ENCODE measurements at places on chromosomes 3 and 15.

DNA sequence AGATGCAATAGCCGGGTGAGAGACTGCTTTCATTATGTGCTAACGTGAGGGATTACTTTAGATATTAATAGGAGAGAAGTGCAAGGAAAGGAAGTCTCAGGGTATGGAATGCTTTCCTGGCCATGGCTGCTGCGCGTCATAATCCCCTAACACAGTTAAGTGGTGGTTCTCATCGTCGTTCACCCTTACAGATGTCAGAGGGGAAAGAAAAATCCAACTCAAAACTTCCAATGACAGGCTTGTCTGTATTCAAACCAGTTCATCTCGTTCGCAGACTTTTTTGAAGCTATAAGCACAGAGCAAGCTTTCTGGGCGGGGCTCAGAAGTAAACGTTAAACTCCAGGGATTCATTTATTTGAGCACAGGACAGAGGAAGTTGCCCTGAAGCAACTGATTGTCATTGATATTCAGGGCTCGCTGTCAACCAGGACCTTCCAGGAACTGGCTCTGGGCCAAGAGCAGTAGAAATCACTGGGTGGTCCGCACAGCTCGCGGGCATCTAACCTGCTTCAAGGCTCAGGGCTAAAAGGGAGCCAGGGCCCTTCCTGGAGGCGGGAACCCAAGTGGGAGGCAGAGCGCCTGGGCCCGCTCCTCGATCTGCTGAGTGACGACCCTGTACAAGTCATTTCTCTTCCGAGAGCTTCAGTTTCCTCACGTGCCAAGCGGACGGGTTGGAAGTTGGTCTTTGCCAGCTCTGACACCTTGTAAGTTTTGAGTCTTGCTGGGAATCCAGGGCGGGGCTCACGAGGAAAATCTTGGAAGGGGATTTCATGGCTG lies 1.1 kb upstream of the LPP start:
- DNase-seq, result no peak

GRCh38 chr3:141940194-141940776 lies 63.8 kb downstream of the ATP1B3 start:
- DNase-seq, result no peak

- DNase-seq, result no peak
Observed at GRCh38 chr3:2536575-2536974, 437.9 kb downstream of the CNTN4 start.

DNA sequence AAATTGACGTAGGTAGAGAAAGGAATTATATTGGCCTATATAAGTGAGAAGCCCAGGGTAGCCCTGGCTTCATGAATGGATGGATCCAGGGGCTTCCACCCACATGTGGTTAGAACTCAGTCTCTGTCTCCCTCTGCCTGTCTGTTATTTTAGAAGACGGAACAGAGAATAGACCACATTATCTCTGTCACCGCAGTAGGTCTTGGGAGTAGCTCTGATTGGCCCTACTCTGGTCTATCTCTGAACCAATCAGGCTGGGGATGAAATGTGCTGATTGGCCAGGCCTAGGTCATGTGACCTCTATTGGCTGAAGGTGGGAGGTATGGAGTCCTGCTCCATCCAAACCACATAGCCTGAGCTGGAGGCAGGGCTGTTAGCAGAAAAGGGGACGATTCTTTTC lies 143.0 kb upstream of the PRR23C start:
- DNase-seq, result no peak

DNA sequence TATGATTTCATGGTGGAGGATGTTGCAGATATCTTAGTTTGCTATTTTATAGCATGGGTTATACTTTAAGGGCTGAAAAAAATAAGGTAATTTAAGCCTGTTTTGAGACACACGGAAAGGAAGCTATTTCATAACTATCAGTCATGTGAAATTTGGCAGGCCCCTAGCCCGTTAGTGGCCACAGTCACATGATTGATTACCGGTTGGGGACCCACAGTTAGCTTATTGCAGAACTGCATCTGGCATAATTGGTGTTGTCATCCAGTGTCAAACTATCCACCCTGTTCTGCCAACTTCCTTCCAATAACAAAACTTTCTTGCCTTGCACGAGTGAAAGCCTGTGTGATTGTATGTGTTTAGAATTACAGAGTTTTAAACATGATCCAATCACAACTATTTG lies 35.2 kb downstream of the FNDC3B start:
- no peak for DNase-seq

DNA sequence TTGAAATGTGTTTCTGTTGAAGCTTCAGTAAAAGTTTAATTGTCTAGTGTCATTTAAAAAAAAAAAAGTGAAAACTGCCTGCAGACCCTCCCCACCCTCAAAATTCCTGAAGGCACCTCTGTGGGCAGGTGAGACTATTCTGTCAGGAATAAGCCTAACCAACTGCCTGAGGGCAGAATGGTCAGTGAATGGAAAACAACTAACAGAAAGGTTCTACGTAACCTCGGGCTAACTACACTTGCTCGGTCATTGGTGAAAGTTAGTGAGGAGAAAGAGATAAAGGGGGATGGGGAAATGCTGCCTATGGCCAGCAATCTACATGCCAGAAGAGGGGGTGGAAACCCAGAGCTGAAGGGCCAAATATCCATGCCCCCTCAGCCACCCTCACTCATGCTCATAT lies 108.6 kb upstream of the SLC24A5 start:
- no peak for DNase-seq

GRCh38 chr15:74653426-74654102 lies 37.9 kb downstream of the CLK3 start:
- no peak for DNase-seq

- peak; percentile 10 for DNase-seq
Observed at GRCh38 chr3:112464264-112464663, 35.0 kb downstream of the BTLA start.

DNA sequence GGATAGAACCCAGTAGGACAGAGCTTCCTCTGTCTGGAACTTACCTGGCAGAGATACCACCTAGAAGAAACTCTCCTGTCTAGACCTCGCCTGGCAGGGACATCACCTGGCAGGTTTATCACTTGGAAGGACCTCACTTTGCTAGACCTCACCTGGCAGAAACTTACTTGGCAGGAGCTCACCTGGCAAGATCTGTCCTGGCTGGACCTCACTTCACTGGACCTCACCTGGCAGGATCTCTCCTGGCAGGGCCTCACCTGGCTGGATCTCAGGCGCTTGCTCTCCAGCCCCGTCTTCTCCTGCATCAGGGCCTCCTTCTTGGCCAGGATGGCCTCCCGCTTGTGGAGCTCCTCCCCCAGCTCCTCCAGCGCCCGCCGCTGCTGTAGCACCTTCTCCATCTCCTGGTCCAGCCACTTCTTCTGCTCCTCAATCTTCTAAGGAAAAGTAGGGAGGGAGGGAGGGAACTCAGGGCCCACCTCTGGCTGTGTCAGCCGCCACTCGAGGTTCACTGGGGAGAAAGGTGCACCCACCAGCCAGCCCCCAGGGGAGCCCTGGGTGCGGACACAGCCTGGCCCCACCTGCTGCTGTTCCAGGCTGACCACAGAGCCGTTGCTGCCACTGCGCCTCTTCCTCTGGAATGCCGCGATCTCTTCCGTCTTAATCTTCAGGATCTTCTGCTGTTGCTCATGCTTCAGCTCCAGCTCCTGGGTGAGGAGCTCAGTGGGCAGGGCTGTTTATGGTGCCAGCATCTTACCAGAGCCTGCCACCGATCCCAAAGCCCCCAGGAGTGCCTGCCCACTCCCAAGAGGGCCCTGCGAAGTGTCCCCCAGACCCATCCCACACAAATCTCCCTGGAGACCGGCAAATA lies 22.5 kb downstream of the KIF7 start:
- no peak for DNase-seq

GRCh38 chr15:80773122-80773551 lies 6.0 kb upstream of the CEMIP start:
- no peak for DNase-seq

DNA sequence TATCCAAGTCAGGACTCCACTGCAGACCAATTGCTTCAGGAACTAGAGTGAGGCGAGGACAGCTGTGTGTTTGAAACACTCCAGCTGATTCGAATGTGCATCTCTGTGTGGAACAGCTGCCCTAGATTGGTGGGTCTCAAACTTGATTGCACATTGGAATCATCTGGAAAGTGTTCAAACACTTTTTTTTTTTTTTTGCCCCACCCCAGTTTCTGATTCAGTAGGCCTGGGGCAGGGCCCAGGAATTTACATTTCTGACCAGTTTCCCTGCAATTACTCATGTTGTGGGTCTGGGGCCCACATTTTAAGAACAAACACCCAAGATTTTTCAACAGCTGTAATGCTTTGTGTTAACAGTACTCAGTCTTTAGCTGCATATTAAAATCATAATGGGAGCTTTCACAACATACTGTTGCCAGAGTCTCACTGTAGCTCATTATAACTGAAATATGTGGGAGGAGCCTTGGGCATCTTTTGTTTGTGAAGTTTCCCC lies 156.6 kb downstream of the NR1D2 start:
- no peak for DNase-seq

DNA sequence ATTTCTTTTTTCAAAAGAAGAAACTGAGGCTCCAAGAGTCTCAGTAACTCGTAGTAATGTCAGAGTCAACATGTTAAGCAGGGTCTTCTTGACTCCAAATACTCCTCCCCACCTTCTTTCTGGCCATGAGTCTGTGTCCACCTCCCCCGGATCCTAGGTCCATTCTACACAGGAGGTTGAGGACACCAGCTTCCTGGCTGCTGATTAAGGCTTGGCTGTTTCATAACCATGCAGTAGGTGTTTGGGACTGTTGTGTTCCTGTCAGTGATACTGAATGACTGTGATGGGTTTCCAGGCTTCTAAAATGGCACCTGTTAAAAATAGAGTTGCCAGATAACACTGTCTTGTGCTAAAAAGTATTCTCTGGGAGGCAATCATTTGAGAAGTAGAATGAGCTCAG lies 130.8 kb upstream of the IL12A start:
- no peak for DNase-seq

- no peak for DNase-seq
Observed at GRCh38 chr3:57777774-57778173, 21.7 kb downstream of the SLMAP start.

DNA sequence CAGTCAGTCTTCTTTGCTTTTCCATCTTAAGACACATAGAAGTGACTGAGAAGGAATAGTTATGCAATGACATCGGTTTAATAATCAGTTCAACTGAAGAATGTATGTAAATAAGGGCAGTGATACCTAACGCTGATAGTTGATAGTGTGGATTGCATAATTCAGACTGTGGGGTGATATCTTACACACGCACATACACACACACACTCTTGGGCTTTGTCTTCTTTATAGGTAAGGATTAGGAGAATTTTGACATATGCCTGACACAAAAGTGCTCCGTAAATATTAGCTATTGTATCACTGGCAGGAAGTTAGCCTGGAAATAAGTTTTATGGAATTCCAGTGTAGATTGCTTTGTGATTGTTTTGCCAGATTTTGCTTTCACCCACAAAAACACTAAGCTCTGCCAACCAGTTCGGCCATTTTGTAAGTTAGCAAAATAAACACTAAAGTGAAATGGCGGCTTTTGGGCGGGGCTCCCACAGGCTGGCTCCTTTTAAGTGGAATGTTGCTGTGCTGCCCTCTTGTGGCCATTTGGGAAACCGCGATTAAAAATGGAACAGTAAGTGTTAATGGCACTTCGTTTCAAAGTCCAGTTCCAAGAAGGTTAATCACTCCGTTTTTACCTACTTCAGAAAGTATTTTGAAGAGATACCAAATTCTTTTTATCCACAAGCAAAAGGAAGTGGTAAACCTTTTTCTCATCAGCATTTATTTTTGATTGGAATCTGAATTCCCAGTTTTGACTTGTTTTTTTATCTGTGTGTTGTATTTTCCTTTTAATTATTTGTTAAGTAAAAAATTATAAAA lies 17.7 kb downstream of the CHD2 start:
- DNase-seq, result peak; percentile 81

- DNase-seq, result no peak
Observed at GRCh38 chr3:148453781-148454191, 243.9 kb upstream of the AGTR1 start.

DNA sequence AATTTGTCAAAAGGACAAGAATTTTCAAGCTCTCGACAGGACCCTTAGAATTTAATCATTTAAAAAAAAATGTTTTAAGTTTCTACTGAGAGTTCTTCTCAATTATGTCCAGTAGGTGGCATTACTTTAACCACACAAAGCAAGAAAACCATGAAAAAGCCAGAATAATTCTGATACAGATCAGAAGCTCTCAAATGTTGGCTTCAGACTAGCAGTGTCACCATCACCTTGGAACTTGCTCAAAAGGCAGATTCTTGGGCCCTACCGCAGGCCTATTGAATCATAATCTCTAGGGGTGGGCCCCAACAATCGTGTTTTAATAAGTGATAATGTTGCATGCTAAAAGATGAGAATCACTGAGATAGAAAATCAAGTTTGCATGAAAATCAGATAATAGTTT lies 99.5 kb upstream of the KCNMB2 start:
- peak; percentile 18 for DNase-seq

DNA sequence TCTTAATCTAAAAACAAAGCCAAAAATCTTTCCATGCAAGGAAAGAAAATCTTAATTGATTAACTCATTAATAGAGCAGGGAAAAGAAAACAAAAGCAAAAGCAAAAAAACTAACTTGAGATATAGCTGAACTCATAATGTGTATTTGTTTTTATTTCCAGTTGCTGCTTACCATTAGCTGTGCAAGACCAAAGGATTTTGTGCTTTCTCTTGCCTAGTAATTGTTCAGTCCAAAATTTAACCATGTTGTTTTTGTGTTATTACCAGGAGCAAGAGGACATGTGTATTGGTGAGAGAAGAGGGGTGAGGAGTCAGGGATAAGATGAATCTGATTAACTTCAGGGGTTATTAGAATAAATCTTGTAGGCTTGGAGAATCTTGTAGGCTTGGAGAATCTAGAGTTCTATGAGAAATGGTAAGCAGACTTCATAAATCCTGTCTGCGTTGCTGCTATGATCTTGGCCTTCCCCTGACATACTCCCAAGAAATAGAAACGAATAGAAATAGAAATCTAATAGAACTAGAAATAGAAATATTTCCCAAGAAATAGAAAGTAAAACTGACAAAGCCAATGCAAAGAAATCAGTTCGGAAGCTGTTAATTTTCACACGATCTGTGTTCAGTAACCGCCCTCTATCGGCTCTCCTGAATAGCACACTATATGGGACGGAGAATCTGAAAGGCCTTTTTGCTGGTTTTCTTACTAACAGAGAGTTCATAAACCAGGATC lies 72.6 kb upstream of the TNFSF10 start:
- DNase-seq, result peak; percentile 65

- no peak for DNase-seq
Observed at GRCh38 chr3:81442758-81443456, 318.5 kb downstream of the GBE1 start.

GRCh38 chr3:98906230-98906629 lies 4.7 kb upstream of the DCBLD2 start:
- no peak for DNase-seq

GRCh38 chr3:144816323-144816722 lies 844.7 kb downstream of the DIPK2A start:
- DNase-seq, result no peak

- DNase-seq, result peak; percentile 59
Observed at GRCh38 chr15:70528270-70528706, 235.1 kb downstream of the UACA start.

GRCh38 chr3:12097971-12098370 lies 60.7 kb downstream of the TIMP4 start:
- no peak for DNase-seq

DNA sequence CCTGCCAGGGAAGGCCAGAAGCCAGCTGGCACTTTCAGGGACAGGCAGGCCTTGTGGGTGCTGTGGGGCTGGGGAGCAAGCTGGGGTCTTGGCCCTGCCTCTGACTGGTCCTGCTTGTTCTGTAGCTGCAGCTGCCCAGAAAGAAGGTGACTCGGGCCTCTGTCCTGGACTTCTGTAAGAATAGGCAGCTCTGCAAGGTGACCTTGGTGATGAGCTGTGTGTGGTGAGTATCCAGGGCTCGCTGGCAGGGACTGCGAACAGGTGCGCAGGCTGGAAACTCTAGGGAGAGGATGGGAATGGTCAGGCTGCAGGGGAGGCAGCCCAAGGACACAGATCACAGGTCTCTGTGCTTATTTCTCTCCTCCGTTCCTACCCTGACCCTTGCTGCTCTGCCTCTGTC lies 31.2 kb downstream of the SLC22A14 start:
- no peak for DNase-seq

Measured in germinal center (tissue), 1 donor.